ENCODE measurements at places on chromosomes 3 and 15.

DNA sequence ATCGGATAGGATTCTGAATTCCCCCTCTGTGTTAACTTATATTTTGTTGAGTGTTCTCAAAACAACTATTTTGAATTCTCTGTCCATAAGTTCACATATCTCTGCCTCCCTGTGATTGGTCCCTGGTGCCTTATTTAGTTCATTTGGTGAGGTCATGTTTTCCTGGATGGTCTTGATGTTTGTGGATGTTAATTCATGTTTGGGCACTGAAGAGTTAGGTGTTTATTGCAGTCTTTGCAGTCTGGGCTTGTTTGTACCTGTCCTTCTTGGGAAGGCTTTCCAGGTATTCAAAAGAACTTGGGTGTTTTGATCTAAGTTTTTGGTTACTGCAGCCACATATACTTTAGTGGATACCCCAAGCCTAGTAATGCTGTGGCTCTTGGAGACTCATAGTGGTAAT, 23.3 kb downstream of the PLSCR2 start:
- no peak for DNase-seq

- DNase-seq = no peak
Observed at GRCh38 chr15:46938169-46938568, 779.1 kb upstream of the SEMA6D start.

DNA sequence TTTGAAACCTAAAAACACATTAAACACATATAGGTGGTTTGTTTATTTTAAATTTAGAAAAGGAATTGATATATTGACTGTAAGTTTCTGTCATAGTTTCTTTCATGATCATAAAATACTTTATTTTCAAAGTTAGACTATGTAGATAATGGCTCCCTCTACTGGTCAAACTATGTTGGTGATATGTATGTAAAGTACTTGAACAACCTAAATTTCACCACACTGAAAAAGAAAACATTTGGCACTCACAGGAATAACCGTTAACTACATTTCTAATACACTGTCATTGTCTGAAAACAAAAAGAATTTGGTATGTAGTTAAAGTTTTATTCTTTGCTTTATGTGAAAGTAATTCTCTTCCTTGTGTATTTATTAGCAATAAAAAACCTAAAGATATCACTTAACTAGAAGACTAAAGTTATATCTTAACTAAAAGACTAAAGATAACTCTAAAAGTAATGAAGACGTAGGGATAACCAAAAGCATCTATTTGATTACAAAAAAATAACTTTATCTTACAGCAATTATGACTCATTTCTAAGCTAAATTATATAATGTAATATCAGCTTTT, 427.5 kb downstream of the VGLL3 start:
- DNase-seq = peak; percentile 42

- no peak for DNase-seq
Observed at GRCh38 chr3:30075514-30075913, 530.9 kb upstream of the TGFBR2 start.

DNA sequence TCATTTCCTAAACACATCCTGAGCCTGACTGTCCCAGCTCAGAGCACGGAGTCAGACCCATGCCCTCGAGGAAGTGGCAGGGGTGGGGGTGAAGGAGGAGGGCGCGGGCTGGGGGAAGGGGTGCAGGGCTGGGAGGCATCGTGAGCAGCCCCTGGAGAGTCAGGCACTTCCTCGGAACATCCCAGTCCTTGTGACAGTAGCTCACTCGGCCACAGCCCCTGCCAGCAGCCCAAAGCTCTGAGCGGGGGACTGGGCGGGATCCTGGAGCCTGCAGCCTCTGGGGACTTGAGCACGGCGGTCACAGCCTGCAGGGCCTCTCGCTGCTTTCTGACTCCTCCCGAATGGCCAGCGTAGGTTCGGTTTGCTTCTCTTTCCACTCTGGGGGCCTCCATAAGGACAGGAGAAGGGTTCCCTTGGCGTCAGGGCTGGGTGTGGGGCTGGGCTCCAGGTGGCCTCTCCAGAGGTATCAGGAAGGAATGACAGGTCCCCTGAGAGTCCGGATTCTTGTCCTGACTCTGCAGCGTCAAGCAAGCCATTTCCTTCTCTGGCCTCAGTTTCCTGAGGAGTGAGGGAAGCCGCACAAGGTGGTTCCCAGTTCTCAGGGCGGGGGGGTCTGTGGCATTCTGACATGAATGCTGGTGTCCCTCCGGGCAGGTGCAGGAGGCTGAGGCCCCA, 20.9 kb downstream of the PSTPIP1 start:
- DNase-seq = peak; percentile 58

DNA sequence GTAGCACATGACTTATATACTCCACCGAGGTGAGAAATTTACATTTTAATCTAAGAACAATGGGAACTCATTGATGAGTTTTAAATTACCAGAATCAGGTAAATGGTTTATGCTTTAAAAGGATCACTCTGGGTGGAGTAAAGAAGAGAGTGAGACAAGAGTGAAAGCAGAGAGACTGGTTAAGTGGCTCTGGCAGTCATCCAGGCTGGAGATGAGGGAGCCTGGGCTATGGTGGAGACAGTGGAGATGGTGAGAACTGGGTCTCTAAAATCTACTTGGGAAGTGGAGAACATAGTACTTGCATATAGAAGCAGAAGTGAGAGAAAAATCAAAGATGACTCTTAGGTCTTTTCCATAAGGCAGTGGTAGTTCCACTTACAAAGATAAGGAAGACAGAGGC, 37.1 kb upstream of the SLC25A36 start:
- DNase-seq = no peak

DNA sequence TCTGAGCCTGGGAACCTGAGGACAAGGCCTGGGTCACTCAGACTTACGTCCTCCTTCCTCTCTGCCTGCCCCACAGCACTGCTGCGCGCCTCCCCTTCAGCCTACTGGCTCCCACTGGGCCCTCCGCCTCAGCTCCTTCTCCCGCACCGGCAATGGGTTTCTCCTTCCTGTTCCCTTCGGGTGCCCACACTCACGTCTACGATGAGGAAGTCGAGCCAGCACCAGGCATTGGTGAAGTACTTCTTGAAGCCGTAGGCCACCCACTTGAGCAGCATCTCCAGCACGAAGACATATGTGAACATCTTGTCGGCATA, 70.0 kb downstream of the EXOG start:
- DNase-seq = peak; percentile 4

DNA sequence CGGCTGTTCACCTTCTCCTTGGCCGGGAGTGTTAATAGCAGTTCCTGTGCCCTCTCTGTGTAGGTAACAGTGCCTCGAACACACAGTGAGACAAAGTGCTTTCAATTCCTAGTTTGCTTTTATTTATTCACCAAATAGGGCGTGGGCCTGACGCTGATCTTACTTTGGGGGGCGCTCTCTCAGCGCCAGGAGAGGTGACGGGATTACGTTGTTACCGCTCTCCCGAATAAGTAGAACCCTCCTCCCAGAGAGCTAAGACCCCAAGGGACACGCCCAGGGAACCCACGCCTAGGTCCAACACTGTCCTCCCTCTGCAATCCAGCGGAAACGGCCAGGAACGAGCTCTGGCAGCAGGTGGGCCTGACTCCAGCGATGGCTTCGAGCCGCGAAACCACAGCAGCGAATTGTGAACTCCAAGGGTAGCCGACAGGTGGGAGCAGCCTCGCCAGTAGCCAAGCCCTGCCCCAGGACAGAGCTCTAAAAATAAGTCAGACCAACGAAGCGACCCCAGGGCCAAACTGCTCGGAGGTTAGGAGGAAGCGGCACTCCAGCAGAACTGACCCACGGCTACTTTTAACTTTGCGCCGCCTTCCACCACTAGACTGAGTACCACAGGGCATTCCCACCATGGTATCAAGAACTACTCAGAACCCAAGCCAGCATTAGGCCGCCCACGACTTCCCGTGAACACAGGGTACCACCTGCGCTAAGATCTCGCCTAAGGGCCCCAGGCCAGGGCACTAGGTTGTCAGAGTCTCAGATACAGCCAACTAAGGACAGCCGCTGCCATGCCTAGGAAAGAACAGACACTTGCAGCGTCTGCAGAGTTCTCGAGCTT, 1.6 kb upstream of the SIN3A start:
- DNase-seq = peak; percentile 30

- DNase-seq = no peak
Observed at GRCh38 chr3:113329757-113330156, 111.5 kb downstream of the CFAP44 start.

GRCh38 chr15:27955087-27955486, 144.0 kb downstream of the OCA2 start:
- DNase-seq = no peak

DNA sequence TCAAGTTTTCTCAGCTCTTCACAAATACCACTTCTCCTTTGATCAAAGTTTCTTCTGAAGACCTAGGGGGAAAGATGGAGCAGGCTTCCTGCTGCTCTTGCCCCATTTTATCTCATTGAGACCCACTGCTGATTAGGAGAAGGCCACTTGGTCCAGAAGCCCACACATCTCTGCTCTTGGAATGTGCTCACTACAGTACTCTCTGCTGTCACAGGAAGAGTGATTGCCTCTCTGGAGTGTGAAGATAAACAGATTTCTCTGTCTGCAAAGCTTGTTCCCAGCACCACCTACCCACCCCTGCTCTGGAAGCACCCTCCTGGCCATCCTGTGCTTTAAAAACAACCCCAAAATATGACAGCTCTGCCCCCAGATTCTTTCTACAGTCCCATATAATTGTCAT, 41.3 kb upstream of the PRTG start:
- DNase-seq = no peak

GRCh38 chr3:25448750-25449692, 21.0 kb downstream of the RARB start:
- DNase-seq = no peak

GRCh38 chr3:168096210-168096652, 507 bp upstream of the GOLIM4 start:
- peak; percentile 82 for DNase-seq

DNA sequence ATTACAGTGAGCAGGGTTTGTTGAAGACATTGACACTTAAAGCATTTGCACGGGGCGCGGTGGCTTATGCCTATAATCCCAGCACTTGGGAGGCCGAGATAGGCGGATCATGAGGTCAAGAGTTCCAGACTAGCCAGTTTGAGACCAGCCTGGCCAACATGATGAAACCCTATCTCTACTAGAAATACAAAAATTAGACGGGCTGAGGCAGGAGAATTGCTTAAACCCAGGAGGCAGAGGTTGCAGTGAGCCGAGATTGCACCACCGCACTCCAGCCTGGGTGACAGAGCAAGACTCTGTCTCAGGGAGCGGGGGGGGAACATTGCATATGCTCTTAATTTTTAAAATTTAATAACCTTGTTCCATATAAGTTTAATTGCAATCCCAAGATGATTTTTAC, 11.9 kb downstream of the STT3B start:
- peak; percentile 79 for DNase-seq

DNA sequence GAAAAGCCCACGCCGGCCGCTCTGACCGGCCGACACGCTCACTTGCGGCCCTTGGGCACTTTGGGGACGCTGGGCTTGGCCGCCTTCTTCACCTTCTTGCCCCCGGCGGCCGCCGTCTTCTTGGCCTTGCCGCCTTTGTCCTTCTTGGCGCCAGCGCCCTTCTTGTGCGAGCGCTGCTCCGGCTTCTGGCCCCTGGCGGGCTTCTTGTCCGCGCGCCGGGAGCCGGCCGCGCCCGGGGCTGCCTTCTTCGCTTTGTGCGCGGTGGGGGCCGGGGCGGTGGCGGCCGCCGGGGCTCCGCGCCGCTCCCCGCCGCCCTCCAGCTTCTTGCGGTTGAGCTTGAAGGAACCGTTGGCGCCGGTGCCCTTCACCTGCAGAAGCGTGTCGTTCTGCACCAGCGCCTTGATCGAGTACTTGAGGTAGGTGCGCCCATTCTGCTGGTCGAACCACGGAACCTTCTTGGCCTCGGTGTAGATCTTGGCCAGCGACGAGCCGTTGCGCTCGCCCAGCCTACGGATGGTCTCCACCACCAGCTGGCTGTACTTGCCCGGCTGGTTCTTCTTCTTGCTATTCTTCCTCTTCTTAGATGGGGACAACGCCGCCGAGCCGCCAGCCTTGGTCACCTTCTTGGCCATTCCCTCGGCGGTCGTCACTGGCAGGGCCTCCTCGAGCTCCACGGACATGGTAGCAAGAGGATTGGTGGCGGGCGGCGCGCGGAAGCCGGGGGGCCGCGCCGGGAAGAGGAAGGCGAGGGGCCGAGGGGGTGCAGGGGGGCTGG, 36.7 kb downstream of the HMCES start:
- DNase-seq = peak; percentile 57

DNA sequence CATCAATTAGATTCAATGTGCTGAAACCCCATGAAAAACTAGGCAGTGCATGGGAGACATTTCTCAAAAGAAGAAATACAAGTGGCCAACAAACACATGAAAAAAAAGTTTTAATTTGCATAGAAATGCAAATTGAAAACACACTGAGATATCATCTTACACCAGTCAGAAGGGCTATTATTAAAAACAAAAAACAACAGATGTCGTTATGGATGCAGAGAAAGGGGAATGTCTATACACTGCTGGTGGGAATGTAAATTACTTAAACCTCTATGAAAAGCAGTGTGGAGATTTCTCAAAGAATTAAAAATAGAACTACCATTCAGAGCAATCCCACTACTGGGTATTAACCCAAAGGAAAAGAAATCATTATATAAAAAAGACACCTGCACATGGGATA, 98.7 kb downstream of the CCNL1 start:
- no peak for DNase-seq

- no peak for DNase-seq
Observed at GRCh38 chr3:66144568-66145407, 76.0 kb upstream of the SLC25A26 start.

DNA sequence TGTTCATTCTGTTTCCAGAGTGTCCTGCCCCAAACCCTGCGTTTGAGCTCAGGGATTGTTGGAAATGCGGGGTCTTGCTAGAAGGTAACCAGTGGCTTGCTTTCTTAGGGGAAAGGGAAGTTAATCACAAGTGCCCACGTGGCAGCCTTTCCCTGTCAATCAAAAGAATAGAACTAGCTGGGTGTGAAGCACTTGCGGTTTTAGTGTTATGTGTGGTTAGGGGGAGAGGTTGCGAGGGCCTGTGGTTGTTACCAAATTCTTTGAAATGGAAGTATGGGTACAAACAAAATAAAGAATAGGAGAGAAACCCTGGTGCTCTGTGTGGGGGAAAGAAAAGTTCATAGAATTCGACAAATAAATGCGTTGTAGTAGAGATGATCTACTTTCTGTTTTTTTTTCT, 67.6 kb downstream of the FNDC3B start:
- peak; percentile 88 for DNase-seq

DNA sequence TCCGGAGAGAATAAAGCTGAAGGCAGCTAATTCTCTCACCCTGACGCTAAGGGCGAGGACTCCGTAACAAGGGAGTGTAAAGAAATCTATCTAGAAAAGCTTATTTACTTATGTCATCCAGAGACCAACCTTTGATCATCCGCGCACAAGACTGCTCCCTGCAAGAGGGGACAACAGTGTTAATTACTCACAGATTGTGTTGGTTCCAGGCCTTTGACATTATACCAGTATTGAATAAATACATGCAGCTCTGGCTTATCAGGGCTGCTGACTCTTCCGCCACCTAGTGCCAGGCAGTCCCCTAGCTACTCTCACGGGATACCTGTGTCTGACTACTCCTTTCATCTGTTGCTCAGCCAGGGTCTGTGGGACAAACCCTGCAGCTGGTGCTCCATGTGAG, 211.7 kb downstream of the DTWD1 start:
- no peak for DNase-seq
